ENCODE measurements at places on chromosomes 1 and 21.
A peak's percentile ranks its signal among the peaks of the same experiment; 100 is the strongest.

- DNase-seq, result peak; percentile 43
Observed at GRCh38 chr1:181038399-181038873, 4.7 kb downstream of the MR1 start.

GRCh38 chr1:235642011-235642942 is 7.3 kb downstream of the GNG4 start:
- DNase-seq, result peak; percentile 43

GRCh38 chr1:86666368-86666767 is 38.0 kb upstream of the SH3GLB1 start:
- no peak for DNase-seq

DNA sequence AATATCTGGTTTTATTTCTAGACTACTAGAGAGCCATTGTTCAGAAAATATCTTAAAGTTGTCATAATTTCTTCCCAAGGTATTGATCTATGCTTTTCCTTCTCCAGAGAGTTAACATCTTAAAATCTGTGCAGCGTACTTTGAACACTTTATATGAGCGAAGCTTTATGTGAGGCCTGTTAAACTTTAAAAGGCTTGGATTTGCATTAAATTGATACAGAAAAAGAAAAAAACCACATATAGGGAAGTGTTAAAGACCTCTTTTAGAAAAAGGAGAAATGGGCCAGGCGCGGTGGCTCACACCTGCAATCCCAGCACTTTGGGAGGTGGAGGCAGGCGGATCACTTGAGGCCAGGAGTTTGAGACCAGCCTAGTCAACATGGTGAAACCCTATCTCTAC is 59.2 kb upstream of the MORC3 start:
- no peak for DNase-seq

Measured in T-cell (primary cell).